ENCODE measurements at places on chromosomes 12 and 14. TPM values are rescaled to one million over a fixed set of nuclear protein-coding genes. Genes with fewer than 3 reads are reported as not detected.

- no peak for DNase-seq
These were observed 28.5 kb downstream of the FAIM2 start for GRCh38 chr12:49875115-49875720.

- DNase-seq, result no peak
These were observed 150.2 kb upstream of the EEA1 start for GRCh38 chr12:93079271-93079670.

DNA sequence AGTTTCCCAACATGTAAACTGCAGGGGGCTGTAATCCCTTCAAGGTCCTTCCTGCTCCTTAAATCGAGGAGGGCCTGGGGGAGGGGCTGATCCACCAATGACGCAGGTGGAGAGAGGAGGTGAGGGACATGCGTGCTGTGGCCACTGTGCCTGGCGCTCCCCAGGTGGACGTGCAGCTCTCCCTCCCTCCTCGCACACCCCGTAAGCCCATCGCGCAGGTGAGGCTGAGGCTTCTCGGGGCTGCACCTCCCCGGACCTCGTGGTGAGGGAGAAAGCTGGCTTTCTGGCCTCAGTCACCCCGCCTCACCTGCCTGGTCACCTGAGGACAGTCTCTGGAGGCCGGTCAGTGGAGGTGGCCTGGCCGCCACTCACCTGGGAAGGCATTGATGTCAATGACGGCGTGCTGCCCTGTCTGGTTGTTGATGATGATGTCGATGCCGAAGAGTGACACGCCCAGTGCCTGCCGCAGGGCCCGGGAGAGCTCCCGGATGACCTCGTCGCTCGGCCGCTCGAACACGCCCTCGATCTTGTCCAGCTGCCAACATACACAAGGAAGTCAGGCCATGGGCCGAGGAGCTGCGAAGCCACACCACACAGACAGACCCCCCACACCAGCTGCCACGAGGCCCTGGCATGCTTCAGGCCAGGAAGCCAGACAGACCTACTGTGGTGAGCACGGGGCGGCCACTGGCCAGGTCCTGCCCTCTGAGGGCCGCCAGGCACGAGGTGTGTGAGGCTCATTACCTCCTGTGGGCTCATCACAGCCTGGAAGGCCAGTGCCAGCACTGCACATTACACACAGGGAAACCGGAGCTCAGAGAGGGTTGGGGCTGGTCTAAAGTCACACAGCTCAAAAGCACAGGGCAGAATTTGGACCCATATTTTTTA is 23.3 kb downstream of the CHGA start:
- no peak for DNase-seq

GRCh38 chr14:63032641-63033040 is 12.6 kb downstream of the KCNH5 start:
- DNase-seq, result no peak

- no peak for DNase-seq
These were observed 116.5 kb downstream of the RFLNA start for GRCh38 chr12:124411281-124411878.

DNA sequence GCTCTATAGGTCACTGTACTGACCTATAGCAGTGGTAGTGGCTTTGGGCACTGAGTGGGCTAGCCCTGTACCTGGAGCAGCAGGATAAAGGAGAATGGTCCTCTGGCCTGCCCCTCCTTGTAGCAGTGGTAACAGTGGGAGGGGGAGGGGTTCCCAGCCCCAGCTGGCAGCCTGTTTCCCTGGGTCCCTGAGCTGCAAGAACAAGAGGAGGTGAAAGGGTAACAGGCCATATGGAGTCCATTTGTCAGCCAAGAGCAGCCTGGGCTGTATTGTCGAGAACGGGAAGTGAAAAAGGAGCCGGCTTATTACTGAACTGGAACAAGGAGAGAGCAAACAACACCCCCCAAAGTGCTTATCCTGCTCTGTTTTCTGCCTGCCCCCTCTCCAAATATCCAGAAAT is 73.8 kb upstream of the SRSF5 start:
- DNase-seq, result no peak

DNA sequence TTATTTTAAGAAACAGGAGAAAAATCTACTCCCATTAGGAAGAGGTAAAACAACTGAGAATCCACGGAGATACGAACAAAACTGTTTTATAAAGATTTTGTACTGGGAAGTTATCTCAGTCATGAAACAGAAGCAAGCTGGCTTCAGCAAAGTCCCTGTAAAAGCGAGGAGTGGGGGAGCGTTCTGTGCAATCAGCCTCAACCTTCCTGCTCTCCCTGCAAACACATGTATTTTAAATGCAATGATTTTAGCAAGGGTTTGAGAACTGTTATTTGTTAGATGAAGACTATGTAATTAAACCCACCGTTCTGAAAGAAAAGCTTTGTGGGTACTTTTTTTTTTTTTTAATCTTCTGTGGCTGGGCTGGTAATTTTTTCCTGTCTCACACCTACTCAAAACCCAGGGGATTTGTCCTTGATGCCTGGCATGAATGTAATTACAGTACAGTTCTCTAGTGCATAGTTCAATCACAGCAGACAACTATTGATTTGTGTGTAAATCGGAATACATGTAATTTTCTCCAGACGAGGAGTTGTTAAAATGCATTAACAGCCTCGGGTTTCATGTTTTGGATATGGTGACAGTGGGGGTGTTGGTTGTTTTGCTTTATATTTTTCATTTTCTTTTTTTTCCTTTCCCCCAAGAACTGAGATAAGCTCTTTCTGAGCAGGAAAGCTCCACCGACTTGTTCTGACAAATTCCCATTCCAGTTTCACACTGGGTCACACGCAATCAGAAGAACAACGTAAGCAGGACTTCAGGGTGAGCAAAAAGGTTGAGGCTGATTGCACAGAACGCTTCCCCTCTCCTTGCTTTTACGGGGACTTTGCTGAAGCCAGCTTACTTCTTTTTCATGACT is 153.6 kb downstream of the PHLDA1 start:
- DNase-seq, result no peak

DNA sequence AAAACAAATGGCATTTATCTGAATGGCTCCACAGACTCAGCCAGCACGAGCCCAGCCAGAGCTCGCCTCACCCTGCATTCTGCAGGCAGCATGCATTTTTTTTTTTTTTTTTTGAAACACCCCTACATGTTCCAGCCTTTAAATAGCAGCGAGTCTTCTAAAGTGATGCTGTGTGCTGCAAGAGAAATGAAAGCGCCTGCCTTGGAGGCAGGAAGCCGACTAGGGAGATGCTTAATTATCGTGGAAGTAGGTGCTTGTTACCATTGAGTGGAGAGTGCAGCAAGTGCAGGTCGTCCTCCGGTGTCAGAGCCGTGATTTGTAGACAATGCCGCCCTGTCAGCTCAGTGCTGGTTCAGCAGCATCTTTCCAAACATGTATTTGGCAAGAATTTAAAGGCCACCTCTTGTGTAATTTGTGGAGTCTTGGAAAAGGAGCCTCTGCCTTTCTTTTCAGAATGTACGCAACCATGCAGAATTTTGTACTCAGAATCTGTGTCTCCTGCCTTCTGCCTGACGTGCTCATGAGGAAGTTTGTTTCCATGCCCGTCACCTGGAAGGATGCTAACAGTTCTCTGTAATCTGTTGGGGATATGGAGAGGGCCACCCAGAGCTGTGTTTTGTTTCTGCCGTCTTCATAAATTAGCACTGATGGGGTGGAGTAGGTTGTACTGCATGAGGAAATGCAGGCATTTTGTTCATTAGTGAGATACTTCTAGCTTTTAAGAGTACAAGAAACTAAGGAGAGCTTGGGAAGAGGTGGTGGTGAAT is 345.9 kb upstream of the RGS6 start:
- no peak for DNase-seq

GRCh38 chr14:99231161-99231849 is 40.7 kb downstream of the BCL11B start:
- no peak for DNase-seq

DNA sequence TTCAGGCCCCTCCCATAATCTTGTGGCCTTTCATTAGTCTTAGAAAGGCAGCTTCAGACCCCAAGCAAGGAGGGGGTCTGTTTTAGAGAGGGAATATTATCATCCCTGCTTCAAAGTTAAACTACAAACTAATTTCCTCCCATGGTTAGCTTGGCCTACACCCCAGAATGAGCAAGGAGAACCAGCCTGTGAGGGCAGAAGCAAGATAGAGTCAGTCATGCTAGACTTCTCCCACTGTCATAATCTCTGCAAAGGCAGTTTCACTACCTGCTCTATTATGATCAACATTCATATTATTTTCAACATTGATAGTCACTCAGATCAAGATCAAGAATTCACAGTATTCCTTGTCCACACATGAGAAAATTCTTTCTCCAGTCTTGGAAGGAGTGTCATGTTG is 105.1 kb downstream of the GXYLT1 start:
- no peak for DNase-seq

A2ML1 gene
- total RNA-seq, result not detected

CD4 gene
- 4.7 TPM for total RNA-seq

OAS1 gene
- total RNA-seq, result 0.56 TPM

TBK1 gene
- total RNA-seq, result 20.6 TPM

RPL10L gene
- not detected for total RNA-seq

REP15 gene
- 4.0 TPM for total RNA-seq

IL31 gene
- total RNA-seq, result not detected

PARPBP gene
- 7.5 TPM for total RNA-seq

BEST3 gene
- not detected for total RNA-seq

RNASE4 gene
- 1.0 TPM for total RNA-seq

CD69 gene
- total RNA-seq, result 0.69 TPM
